ENCODE measurements at places on chromosomes 13 and 19.
A peak's percentile ranks its signal among the peaks of the same experiment; 100 is the strongest.

- DNase-seq: no peak
Measured at GRCh38 chr13:81224209-81224833, 883.4 kb upstream of the SPRY2 start.

DNA sequence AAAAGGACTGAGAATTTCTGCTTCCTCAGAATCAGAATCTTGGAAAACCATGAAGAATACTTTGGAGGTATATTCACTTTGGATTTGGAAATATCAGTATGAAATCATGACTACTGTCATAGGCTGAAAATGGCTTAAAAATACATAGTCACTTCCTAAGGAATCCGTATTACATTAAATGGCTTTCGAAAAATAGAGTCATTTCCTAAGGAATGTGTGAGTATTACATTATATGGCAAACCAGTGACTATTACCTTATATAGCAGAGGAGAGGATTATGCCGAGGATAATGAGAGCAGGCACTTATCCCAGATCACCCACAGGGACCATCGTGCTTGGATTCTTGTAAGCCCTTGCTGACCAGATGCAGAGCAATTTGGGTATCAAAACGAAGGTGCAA lies 1471.8 kb downstream of the EFNB2 start:
- DNase-seq: no peak

GRCh38 chr13:90184355-90184754 lies 1163.1 kb upstream of the MIR17HG start:
- no peak for DNase-seq

GRCh38 chr19:31347828-31348392 lies 1.3 kb downstream of the TSHZ3 start:
- DNase-seq: no peak

DNA sequence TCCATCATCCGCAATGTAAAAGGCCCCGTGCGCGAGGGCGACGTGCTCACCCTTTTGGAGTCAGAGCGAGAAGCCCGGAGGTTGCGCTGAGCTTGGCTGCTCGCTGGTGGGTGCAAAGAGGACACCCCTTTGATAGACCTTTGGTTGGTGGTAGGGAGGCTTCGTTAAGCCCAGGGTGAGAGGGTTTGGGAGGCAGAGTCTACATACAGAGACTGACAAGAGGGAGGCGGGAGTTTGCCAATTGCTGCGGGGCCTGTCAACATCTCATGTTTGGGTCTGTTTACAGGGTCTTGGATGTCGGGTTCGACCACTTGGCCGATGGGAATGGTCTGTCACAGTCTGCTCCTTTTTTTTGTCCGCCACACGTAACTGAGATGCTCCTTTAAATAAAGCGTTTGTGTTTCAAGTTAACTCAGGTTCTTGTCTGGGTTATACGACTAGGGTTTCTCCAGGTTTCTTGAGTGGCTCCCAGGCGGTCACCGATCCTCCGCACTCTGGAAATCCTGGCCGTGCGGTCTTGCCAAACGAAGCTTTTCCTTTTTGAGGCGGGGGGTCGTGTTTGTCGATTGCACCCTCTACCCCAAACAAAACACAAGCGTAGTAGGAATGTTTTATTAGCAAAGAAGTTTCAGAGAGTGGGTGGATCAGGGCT lies 816 bp downstream of the RPS28 start:
- DNase-seq: no peak

- peak; percentile 89 for DNase-seq
Measured at GRCh38 chr13:101875717-101876393, 423.4 kb downstream of the ITGBL1 start.
